ENCODE measurements at places on chromosomes 7 and 10.

GRCh38 chr10:2026936-2027335 lies 289.6 kb upstream of the ADARB2 start:
- no peak for DNase-seq

DNA sequence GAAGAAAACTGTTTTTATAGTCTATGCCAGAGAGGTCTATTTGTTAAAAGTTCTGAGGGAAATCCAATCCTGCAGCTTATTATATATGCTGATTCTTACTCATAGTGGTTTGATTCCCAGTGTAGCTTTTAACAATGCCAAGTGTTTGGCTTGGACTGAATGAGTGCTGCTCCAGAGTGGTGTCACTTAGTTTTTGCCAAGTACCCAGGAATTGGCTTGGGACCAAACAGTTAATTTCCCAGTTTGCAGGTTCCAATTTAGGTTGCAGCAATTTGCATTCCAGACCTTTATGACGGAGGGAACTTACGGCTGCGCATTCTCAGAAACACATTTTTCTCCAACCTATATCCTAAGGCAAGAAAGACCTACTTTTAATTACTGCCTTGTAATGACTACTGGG lies 32.4 kb downstream of the NSUN6 start:
- DNase-seq = no peak

- DNase-seq = no peak
Observed at GRCh38 chr7:18855796-18856195, 261.6 kb downstream of the TWIST1 start.

DNA sequence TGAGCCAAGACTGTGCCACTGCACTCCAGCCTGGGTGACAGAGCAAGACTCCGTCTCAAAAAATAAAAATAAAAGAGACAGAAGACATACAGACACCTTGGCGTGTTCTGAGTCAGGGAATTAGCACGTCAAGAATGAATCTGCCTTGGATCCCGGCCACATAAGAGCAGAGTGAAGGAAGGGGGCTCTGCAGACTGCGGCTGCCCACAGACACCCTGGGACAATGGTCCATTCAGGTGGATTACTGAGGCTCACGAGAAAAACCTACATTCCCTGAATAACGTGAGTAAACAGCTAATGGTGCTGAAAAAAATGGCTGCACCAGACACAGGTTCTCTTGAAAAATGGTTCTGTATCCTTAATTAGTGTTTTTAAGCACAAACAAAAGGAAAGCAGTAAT lies 100.1 kb upstream of the FGFR2 start:
- DNase-seq = no peak

- no peak for DNase-seq
Observed at GRCh38 chr10:104293781-104294321, 24.9 kb downstream of the GSTO2 start.

- DNase-seq = peak; percentile 1
Observed at GRCh38 chr7:41217306-41217705, 485.6 kb downstream of the INHBA start.

- no peak for DNase-seq
Observed at GRCh38 chr7:74103219-74103772, 19.7 kb downstream of the LIMK1 start.

DNA sequence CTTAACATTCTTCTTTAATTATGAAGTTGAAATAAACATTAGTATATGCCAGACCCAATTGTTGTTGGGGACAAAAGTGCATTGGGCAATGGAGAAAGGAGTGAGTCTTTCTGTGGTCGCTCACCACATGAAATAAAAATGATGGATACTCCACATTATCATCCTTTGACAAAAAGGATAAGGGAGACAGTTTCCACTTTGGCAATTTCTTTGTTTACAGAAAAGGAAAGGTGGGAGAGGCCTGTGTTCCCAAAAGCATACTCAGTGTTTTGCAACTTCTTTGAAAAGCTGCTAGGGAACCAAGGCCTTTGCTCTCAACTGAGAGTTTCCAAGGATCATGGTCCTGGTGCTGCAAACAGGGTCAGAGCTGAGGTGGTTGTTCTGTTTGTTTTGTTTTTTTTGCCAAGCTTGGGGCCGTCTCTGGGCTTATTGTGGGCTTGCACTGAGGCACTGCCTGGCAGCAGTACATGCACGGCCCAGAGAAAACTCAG lies 341.9 kb downstream of the TNS3 start:
- DNase-seq = peak; percentile 97

- DNase-seq = no peak
Observed at GRCh38 chr10:124592101-124592500, 130.5 kb downstream of the LHPP start.

- DNase-seq = peak; percentile 95
Observed at GRCh38 chr7:140541513-140542227, 62.4 kb upstream of the MKRN1 start.

- no peak for DNase-seq
Observed at GRCh38 chr10:66307826-66308225, 618.0 kb upstream of the LRRTM3 start.
